Activated naive CD4-positive, alpha-beta T cell treated with anti-CD3 and anti-CD28 coated beads, Interleukin-2, amount 50 U/mL, for 16 hours (primary cell): ENCODE measurements at places on chromosomes 5 and 9.

GRCh38 chr9:93096131-93096802 is at the start of gene CARD19:
Gene CARD19, plus strand, starts transcription at chr9:93096217. Its CDS starts 129 bp downstream, at chr9:93096346.
- DNase-seq = peak; percentile 57

GRCh38 chr9:128120741-128121465 is 6.6 kb downstream of the PTGES2 start:
- no peak for DNase-seq

- no peak for DNase-seq
These were observed 10.0 kb upstream of the PLK2 start for GRCh38 chr5:58469896-58470295.

DNA sequence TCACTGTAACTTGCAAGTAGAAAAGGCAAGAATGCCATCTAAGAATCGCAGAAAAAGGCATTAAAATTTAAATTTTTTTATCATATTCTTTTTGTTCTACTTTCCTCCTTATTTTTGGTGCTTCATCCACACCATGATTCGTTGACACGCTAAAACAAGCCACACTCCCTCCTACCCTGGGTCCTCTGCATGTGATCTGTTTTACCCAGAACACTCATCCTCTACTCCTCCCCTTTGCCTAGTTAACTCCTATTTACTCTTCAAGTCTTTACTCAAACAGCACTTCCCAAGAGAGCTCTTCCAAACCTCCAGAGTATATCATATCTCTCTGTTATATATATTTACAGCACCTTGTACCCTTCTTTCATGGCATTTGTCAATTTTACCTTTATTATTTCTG is 61.4 kb upstream of the SRP19 start:
- DNase-seq = no peak
